CD4-positive, alpha-beta T cell treated with Interleukin-10 for 1 hour (primary cell): ENCODE measurements at places on chromosomes 16 and 17.
A peak's percentile ranks its signal among the peaks of the same experiment; 100 is the strongest.

GRCh38 chr16:68528233-68528632 lies 10.9 kb upstream of the ZFP90 start:
- no peak for DNase-seq

GRCh38 chr17:56298846-56299245 lies 145.6 kb downstream of the ANKFN1 start:
- no peak for DNase-seq

DNA sequence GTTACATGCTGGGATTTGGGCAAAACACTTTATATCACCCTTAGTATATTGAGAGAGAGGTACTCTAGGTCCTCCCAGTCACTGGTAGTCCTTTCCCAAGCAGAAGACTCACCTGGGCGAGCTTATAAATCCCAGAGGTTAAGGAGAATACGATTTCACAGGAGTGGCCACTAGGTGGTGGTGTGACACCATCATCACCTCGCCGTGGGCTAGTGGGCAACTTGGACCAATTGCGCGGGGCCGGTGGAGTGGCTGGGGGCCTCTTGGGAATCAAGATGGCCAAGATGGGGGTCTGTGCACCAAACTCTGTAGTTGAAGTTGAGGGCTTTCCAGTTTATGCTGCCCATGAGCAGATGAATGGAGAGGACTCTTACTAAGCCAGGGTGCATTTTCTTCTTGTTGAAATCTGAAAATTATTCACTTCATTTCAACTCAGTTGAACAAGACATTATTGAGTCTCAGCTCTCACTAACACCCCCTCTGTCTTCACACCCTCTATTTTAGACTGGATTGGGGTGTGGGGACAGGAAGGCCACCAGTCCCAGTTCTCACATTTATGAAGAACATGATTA lies 38.2 kb upstream of the PIRT start:
- DNase-seq, result peak; percentile 2

DNA sequence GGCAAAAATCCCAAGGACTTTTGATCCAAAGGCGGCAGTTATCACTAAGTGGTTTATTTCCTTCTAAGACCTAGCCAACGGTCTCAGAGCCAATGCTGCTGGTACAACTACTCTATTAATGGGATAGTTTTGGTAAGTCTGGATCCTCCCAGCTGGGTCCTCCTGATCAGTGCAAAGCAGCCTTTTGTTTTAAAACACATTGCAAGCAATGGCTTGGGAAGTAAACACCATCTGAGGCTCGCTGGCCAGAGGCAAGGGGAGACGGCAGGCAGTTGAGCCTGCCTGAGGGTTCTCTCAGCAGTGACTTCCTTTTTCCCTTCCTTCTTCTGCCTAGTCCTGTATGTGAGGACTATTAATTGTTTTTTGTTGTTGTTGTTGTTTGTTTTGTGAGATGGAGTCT lies 1.6 kb upstream of the SLC5A10 start:
- DNase-seq, result no peak

DNA sequence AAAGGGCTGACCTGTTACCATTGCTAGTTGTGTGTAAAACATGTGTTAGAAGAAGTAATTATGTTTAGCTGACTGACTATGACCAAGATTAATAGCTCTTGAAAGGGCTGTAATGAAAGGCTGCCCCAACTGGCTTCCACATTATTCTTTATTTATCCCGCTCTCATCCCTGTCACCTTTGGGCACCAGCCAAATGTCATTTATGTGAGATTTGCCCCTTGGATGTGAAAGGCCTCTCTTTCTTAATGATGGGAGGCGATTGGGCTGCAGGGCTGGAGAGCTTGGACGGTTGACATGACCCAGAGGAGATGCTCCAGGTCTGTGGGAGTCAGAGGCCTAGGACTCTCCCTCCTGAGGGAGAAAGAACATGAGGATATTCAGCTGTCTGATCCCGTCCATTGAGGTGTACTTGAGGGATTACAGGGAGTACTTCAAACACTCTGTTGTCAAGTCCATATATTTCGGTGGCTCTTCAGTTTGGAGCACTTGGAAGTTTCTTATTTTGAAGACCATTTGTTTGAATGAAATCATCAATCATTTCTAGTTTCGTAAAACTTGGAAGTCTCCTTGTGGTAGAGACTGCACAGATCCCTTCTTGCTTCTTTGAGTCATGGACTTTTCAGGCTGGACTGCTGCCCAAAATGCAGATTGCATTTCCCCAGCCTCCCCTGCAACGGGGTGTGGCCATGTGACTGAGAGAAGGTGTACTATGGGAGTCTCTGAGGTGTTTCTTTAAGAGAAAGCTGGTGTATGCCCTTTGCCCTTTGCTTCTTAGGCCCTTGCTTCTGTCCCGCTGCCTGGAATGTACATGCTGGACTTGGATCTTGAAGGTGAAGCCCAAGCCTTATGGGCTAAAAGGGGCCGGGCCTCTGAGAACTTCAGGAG lies 51.3 kb downstream of the FTO start:
- DNase-seq, result no peak

DNA sequence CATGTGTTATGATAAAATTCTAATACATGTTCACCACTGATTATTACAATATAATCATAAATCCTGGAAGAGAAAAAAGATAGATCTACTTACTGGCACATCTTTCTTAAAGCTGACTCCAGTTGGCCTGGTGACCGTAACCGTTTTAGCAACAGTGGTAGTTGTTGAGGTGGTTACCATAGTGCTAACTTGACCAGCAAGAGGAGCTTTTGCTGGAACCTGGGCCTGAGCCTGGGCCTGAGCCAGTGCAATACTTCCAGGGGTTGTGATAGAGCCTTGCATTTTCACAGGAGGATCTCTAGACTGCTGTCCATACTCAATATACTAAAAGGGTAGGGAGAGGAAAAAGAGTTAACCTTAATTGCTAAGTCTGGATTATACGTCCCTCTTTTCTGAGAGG lies 36.2 kb downstream of the SETD6 start:
- no peak for DNase-seq

GRCh38 chr17:34252444-34253138 lies 2.5 kb upstream of the CCL2 start:
- DNase-seq, result no peak

DNA sequence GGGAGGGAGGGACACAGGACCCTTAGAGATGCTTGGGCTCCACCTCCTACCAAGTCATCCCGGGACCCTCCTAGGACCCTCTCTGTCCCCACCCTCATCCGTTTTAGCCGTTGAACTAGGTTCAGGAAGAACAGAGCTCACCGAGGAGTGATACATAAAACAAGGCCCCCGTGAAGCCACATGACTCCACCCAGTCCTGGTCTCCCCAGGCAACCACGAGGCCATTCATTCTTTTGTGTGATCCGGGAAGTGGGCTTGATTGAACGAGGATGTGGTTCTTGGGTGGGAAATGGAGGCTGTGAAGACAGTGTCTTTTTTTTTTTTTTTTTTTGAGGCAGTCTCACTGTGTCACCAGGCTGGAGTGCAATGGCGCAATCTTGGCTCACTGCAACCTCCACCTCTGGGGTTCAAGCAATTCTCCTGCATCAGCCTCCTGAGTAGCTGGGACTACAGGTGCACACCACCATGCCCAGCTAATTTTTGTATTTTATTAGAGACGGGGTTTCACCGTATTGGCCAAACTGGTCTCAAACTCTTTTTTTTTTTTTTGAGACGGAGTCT lies 14.8 kb downstream of the TRARG1 start:
- peak; percentile 90 for DNase-seq

- no peak for DNase-seq
Measured at GRCh38 chr16:86019446-86020047, 120.6 kb downstream of the IRF8 start.

DNA sequence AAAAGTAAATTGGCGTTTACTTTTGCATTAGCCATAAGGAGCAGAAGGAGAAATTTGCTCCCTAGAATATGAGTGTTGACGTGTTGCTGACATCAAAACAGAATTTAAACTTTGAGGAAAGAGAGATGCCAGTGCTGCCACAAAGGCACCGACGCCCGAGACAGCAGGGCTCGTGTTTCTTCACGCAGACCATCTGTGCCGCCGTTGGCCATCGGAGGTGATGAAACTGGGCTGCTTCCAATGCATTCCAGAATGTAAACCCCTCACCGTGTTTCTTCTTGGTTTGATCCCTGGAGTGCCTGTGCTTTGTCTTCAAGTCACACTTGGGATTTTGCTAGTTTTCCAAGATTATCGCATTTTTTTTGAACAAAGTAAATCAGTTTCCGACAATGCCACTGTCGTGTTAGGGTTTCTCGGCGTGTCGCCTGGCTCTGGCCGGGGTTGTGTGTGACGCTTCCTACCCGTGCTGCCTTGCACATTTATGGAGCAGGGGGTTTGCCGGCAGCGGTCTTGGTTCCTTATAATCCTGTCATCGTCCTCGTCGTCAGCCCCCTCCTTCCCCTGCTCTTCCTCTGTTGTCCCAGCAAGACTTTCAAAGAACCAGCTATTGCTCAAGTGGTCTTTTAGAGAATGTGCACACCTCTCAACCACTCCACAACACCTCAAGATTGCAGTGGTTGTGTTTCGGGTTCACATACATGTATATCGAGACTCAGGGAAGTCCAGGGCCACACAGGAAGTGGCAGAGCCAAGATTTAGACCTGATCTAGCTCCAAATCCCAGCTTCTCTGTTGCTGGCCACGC lies 103.9 kb downstream of the METRNL start:
- no peak for DNase-seq

GRCh38 chr17:67680445-67681224 lies 37.1 kb upstream of the NOL11 start:
- DNase-seq, result no peak

GRCh38 chr16:49498666-49499413 lies 125.2 kb downstream of the C16orf78 start:
- no peak for DNase-seq

DNA sequence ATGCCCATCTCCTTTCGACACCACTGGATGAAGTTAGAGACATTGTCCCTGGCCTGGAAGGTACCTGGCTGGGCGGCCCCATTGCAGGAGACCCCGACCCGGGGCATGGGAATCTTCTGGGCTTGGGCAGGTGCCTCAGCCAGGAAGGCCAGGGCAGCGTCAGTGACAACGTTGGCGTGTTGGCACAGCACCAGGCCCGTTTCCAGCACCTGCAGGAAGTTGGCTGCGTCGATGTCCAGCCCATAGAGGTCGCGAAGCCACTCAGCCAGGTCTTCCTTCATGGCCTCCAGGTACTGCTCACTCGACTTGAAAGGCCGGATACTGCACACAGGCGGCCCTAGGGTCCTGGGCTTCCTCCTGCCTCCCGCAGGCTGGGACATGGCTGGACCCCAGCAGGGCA lies 568 bp downstream of the GAS2L2 start:
- no peak for DNase-seq

DNA sequence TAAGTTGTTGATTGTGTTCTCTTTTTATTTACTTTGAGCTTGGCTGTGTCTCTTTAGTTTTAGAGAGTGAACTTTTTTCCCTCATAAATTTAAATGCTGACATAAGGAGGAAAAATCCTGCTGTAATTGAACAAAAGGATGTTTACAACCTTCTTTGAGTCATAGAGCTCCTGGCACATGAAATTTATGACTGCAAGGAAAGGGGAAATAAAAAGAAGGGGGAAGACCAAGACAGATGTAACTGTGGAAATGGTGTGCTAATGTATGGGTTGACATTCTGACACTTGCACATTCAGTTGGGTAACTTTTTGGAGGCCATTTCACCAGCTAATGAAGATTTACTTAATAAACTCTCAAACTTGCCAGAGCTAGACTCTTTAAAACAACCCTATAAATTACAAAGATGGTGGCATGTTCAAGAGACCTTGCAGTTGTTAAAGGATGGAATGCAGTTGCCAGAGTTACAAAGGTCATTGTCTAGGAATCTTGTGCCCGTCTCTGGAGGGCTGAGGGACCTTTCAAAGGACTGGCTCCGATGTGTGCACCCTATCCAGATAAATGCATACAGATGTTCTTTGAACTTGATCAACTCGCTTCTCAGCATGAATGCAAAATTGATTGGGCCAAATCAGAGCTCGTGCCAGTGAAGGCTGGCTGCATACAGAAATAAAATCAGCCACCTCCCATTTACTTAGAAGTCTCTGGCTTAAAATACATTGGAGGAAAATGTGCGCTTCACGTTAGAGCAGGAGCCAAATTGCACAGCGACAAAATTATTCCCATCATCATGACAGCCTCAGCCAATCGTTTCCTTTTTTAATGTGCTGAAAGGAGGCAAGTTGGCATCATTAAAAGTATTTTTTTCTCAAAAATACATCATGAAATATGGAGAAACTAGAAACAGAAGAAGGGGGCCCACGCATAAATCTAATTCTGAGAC lies 289.0 kb upstream of the XYLT1 start:
- no peak for DNase-seq

DNA sequence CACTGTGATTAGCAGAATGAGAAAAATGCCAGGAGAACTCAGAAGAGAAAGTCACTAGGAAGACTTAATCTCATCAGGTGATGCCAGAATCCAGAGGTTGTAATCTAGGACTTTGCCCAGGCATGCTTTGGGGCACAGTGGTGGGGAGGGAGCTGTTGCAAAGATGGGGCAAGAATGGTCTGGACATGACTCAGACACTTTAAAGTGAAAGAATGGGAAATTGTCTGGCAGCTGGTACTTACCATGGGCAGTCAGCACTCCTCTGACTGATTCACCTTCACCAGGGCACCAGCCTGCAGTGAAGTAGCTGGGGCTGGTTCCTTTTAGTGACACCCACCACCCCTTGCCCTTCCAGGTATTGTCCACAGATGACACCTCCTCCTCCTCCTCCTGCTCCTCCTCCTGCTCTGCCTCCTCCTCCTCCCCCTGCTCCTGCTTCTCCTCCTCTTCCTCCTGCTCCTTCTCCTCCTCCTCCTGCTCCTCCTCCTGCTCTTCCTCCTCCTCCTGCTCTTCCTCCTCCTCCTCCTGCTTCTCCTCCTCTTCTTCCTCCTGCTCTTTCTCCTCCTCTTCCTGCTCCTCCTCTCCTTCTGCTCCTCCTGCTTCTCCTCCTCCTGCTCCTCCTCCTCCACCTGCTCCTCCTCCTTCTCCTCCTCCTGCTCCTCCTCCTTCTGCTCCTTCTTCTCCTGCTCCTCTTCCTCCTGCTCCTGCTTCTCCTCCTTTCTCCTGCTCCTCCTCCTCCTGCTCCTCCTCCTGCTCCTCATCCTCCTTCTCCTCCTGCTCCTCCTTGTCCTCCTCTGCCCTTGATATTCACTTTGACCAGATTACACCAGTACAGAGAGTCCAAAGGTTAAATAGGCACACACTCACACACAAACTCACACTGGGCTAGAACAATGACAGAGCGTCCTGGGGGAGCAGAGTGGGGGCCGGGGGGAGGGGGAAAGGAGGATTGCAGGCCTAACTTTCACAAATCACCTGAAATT lies at the start of gene CHD9NB:
TSS of gene CHD9NB (minus strand) at position 379 of the 983 bp plus-strand sequence. CDS start 8,739 bp downstream, outside the sequence.
- no peak for DNase-seq

- no peak for DNase-seq
Measured at GRCh38 chr16:22861580-22861979, 47.6 kb downstream of the HS3ST2 start.

GRCh38 chr17:11296994-11297393 lies 56.0 kb downstream of the SHISA6 start:
- DNase-seq, result no peak

DNA sequence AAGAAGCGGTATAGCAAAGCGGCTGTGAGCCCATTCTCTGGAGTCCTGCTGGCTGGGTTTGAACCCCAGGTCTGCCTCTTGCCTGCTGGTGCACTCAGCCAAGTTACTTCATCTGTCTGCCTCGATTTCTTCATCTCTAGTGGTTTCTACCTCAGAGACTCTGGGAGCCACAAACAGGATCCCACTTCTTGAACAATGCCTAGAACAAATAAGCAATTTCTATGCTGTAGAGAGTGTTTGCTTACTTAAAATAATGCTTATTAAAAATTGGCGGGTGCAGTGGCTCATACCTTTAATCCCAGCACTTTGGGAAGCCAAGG lies 75.5 kb downstream of the CMIP start:
- no peak for DNase-seq
